NB4 (cell line): ENCODE measurements at places on chromosomes 7 and 10.
A peak's percentile ranks its signal among the peaks of the same experiment; 100 is the strongest.

DNA sequence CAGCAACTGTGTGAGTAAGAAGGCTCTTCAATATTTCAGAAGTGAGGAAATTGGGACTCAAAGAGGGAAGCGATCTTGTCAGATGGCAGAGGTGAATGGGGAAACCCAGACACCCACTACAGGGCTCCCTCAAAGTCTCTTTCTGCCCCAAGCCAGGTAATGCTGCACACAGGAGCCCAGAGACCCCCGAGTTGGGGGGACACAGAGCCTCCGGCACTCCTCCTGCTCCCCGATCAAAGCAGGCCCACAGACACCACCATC lies 139.4 kb downstream of the TNS3 start:
- no peak for DNase-seq

DNA sequence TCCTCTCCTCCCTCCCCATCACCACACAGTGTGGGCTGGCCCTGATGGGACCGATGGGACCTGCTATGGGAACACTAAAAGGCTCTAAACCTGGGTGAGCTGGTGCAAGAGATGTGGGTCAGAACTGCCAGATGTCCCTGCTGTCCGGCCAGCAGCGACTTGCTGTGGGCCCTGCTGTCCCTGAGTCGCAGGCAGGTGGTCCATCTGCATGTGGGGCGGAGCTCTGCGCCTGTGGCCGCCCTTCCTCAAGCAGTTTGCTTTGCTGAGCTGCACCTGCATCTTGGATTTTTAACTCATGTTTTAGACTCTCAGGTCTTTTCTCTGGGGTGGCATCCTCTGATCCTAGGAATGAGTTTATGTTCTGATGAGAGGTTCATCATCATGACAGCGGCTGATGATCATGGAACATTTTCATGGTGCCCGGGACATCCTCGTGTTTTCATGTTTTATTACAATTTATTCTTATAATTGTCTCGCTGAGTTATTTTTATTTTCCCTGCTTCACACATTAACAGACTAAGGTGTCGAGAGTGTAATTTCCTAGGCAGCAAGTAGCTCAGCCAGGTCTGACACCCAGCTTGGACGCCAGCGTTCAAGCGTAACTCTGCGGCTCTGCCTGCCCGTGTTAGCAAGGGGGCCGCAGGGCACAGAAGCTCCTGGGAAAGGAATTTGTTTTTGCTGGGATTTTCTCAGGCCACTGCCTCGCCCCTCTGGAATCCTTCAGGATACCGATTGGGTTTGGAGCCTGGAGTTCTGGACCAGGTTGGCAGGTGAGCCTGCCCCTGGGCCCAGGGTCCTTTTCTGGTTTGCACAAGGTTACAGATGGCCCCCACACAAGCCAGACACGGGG lies 615.2 kb upstream of the FOXK1 start:
- DNase-seq: no peak

GRCh38 chr10:2873769-2874168 lies 193.6 kb upstream of the PFKP start:
- no peak for DNase-seq

GRCh38 chr10:51649064-51649463 lies 50.3 kb downstream of the CSTF2T start:
- no peak for DNase-seq

DNA sequence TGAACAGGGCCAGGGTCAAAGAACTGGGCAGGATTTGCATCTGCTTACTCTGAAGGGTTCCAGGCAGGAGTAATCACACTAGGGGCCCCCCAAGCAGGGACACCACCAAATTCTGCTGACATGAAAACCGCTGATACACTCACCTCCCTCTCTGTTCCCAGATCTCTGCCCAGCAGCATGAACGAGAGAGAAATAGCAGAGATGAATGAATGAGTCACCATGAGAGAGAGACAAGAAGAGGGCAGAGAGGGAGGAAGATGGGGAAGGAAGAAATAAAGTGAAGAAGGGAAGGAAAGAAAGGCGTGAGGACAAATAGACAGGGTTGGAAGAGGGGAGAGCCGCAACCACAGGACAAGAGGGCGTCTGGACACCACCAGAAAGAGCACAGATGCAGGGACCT lies 285.9 kb upstream of the NEBL start:
- DNase-seq: no peak

DNA sequence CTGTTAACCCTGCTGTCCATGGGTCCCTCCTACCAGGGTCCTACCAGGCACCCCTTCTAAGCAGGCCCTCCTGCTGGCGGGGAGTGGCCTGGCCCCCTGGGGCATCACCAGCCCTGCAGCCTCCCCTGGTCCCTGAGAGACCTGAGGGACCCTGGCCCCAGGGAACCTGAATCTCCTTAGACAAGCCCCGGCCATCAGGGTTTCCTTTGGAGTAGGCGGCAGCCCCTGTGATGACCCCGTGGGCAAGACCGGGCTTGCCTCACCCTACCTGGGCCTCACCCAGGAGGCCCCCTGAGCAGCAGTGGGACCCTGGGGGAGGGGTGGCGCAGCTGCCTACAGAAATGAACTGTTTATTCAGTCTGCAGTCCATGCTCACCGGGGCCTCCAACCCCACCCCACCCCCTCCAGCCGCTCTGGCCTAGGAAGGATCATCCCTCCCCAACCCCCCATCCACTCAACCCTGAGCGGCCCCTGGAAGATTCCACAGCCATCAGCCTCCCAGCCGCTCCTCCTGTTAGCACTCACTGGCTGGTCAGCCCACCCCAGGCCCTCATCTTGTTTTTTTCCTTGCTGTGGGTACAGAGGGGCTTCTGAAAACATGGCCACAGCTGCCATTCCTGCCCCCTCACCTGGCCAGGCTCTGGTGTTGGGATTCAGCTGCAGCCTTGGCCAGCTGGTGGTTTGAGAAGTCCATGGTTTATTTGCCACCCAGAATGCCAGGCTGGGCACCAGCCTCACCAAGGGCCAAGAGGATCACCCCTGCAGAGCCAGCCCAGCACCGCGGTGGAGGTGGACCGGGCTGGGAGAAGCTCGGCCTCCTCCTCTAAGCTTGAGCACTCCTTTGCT lies 34.8 kb upstream of the CHST15 start:
- no peak for DNase-seq

DNA sequence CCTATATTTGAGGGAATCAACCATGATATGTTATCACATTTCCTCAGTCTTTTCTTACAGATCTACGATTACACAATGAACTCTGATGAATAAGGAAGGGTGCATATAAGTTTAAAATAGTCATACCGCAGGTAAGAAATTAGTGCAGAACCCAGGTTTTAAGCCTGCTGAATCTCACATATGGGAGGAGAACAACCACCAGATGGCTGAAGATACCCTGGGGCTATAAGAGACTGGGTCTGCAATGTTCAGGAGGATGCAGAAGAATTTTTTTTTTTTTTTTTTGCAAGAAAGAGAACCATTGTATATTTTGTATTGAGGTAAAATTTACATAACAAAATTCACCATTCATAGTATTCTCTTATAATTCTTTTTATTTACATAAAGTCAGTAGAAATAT lies 372.3 kb upstream of the MYO3A start:
- DNase-seq: no peak

DNA sequence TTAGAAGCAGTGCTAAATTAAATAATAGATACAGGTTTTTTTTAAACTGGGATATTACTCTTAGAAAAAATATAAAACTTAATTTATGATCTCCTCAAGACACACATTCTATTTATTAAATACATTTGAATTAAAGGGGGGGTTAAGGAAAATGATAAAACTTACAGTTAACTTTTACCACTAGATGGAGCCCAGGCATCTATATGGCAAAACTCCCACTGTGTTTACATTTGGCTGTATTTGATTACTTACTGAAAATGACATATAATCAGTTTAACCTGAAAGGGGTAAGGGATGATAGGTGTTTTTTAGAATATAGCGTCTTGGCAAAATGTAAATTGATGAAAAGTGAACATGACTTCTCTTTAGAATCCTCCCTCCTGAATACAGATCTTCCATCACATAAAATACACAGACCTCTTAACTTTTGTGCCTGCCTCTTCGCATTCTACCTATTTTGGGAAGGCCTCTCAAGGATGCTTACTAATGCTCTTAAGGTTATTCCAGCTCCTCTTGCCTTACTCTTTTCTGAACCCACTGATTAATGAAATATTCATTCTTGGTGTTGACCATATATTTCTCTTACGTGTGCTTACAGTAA lies 235.7 kb downstream of the AGMO start:
- peak; percentile 44 for DNase-seq

- DNase-seq: no peak
Observed at GRCh38 chr7:38195804-38196595, 18.0 kb downstream of the STARD3NL start.

DNA sequence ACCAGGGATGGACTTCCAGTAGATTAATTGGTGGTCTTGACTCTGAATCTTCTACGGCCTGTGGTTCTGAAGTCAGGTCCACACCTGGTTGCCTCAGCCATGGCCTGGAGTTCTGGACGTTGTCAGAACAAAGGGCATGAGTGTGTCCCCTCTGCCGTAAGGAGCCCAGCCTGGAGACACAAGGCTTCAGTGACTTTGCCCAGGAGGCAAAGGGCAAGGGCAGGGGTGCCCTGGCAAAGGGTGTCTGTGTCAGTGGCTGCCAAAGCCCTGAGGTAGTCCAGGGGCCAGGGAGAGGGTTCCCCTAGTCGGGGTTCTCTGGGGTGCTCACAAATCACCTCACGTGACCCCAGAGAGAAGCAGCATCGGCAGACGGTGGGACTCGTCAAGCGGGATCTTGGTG lies 273.2 kb upstream of the ZNF32 start:
- DNase-seq: no peak

- DNase-seq: peak; percentile 12
Observed at GRCh38 chr7:92417913-92418312, 29.4 kb upstream of the GATAD1 start.

- DNase-seq: no peak
Observed at GRCh38 chr10:3755440-3756359, 29.3 kb downstream of the KLF6 start.

GRCh38 chr10:84844461-84844860 lies 516.1 kb downstream of the CCSER2 start:
- no peak for DNase-seq

GRCh38 chr10:28681291-28681763 lies 4.0 kb downstream of the BAMBI start:
- no peak for DNase-seq

DNA sequence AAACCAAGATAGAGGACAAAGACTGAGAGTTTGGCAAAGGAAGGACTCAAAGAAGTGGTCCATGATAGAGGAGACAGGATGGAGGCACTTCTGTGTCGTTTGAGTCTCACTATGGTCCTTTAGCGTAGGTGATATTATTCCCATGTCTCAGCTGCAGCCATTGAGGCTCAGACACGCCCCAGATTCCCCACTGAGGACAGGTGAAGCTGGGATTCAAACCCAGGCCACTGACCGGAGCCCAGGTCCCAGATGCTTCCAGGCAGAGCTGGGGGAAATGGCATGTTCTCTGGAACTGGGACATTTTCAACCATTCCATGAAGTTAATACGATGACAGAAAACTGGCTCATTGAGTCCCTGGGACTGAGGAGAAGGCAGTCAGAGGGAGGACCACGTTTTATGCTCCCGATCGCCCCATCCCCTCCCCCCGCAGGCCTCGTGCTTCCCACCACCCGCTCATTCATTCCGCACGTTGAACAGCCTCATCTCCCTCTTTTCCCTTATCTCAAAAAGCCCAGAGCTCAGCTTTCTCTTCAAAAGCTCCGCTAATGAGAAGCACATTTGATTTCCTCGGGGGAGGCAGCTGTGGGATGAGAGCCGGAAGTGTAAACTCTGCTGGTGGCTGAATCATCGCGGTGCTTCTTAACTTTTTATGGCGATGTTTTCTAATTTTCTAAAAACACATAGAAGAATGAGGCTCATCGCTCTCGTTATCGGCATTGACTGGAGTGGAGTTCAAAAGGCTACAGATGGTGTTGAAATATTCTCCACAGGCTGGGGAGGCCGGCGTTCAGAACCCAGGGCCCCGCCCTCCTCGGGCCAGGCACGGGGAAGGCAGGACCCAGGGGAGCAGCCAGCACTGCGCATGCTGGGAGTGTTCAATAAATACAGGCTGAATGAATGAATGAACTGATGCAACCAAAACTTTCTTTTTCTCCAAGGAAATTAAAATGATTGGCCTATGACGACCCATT lies 64.0 kb downstream of the OAT start:
- DNase-seq: peak; percentile 92

DNA sequence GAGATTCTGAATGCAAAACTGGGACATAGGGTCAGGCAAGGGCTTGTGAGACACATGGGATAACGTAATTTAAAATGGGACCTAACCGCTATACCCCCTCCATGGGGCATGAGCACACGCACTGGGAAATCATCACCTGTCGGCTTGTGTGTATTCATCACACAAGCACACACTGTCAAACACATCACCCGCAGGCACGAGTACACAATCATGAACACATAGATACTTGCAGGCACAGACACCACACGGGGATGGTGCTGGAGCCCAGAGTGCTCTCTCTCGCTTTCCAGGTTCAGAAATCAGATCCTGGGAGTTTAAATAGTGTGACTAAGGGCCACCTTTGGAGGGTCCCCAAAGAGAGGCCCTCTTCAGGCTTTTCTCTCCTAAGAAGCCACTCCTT lies 19.6 kb upstream of the TLX1 start:
- DNase-seq: no peak

DNA sequence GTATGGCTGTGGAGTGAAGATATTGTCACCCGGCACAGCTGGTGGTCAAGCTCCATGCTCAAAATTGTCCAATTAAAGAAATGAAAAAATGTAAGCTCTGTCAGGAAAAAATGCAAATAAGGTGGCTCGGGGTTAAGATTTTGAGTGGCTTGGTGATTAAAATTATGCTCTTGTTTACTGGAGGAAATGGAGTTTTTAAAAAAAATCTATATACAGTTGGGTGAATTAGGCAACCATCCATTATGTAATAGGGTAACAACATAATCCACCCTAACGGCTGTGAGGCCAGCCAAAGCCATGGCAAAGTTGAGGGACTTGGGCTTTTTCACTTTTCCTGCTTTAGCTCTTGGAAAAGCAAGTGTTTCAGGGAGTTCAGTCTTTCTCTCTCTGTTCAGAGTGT lies 260.8 kb upstream of the HABP2 start:
- peak; percentile 67 for DNase-seq
